ENCODE measurements at places on chromosomes 2 and 18.
A peak's percentile ranks its signal among the peaks of the same experiment; 100 is the strongest.

DNA sequence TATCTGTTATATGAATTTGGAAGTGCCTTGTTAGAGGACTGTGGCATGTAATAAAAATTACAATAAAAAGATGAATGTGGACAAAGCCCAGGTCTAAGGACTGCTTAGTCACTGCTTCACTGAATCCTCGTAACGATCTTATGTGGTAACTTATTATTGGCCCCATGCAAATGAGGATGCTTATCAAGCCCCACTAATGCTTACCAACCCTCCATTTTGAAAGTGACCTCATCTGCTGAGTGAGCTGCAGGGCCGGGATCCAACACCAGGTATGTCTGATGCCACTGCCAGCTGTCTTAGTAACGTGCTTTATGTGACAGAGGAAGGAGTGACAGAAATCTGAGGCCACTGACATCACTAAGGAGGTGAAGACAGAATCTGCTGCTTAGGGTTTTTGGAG is 65.3 kb upstream of the CCDC85A start:
- DNase-seq = no peak

GRCh38 chr2:96927405-96928171 is 57.7 kb upstream of the SEMA4C start:
- no peak for DNase-seq

- no peak for DNase-seq
Measured at GRCh38 chr18:3264362-3264761, 2.4 kb downstream of the MYL12B start.

GRCh38 chr2:168849610-168850009 is 40.6 kb downstream of the SPC25 start:
- no peak for DNase-seq

DNA sequence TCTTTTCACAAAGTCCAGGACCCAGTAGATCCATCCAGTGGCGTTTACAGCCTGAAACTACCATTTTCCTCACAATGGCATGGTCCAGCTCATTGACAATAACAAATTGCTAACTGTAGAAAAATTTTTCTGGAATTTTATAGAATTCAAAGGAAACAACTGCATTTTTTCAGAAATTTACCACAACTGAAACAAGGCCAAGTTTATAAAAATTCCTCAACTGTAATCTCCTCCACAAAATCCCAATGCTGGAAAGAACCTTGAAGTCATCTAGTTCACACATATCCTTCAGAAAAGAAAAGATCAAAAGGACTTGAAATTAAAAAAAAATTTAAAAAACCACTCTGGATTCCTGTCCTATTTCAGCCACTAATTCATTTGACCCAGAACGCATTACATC is 226.0 kb upstream of the CTAGE1 start:
- DNase-seq = no peak

DNA sequence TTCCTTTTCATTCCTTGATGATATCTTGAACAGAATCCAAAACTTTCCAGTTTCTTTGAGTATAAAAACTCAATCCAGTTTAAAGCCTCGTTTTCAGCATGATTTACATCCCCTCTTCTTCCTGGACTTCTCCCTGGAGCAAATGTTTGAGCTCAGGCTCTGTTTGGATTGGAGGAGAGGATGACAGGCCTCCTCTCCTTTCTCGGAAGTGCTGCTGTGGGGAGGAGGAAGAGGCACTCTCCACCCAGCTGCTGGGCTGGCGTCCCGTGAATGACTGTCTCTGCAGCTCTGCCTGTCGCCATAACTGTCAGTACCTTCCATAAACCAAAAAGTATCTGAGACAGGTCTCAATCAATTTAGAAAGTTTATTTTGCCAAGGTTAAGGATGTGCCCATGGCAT is 238.2 kb upstream of the AGAP1 start:
- no peak for DNase-seq

DNA sequence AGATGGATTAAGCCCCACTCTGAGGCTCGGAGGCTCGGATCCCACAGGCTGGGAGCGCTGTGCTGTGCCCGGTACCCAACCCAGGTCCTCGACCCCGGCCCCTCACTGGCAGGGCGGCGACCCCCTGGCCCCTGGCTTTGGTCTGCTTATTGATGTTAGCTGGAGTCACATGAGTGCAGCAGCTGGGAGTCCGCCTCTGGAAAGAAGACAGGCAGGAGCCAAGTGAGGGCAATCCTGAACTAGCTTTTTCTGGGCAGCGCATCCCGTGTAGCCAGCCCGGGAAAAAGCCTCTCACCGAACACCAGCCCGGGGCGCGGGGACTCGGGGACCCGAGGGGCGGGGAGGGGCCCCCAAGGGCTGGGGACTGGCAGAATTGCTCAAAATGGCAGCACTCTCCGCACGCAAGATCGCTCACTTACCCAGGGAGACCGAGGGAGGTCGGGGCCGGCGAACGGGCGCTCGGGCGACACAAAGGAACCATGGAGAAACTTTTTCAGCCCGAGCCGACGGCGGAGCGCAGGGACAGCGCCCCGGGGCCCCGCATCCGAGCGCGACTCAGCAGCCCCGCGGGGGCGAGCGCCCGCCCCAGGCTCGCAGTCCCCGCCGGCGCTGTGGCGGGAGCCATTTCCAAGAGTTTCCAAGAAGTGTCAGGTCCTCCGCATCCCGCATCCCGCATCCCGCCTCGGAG is 567 bp downstream of the TMEM200C start:
- no peak for DNase-seq

DNA sequence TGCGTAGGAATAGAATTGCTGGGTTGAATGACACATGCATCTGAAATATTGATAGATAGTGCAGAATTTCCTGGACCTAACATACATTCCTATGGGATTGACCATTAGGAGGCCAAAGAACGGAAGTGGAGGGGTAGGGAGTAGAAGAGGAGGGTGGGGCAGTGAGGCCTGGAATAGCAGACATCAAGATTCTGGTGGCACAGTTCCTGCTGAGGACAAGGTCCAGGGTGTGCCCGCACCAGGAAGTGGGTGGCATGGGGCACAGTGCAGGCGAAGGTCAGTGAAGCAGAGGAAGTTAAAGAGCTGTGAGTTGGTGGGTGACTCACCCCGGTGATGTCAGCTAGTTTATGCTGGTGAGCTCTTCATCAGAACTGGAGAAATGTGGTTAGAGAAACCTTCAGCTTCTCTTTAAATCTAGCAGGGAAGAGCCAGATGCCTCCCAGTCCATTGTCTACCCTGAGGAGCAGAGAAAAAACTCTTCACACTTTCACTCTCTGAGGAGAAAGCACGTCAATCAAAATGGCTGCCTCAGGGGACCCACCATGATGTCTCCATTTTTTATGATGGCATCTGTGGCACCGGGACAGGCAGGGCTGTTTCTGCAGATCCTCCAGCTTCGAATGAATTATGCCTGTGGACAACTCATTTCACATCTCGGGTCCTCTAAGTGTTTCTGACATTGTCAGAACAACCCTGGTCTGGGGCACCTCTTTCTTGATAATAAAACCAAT is 55.9 kb upstream of the CTLA4 start:
- DNase-seq = peak; percentile 75

GRCh38 chr2:206086716-206087350 is 859 bp upstream of the INO80D start:
- no peak for DNase-seq

- DNase-seq = no peak
Measured at GRCh38 chr2:128801576-128801975, 482.9 kb upstream of the HS6ST1 start.

DNA sequence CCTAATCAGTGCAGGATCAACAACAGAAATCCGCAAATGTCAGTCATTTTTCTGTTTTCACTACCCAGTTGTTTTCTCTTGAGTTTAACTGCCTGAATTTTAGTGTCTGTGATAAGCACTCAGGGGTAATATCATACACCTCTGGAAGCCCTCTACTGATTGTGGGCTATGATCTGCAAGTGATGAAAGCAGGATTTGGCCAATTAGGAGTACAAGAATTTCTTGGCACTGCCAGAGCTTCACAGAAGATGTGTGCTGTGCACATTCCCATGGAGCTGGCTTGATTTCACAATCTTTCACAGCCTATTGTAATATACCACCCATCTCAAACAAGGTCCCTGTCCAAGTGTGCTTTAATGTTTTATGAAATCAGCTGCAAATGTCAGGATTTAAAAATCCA is 27.3 kb upstream of the TDRD15 start:
- DNase-seq = no peak

DNA sequence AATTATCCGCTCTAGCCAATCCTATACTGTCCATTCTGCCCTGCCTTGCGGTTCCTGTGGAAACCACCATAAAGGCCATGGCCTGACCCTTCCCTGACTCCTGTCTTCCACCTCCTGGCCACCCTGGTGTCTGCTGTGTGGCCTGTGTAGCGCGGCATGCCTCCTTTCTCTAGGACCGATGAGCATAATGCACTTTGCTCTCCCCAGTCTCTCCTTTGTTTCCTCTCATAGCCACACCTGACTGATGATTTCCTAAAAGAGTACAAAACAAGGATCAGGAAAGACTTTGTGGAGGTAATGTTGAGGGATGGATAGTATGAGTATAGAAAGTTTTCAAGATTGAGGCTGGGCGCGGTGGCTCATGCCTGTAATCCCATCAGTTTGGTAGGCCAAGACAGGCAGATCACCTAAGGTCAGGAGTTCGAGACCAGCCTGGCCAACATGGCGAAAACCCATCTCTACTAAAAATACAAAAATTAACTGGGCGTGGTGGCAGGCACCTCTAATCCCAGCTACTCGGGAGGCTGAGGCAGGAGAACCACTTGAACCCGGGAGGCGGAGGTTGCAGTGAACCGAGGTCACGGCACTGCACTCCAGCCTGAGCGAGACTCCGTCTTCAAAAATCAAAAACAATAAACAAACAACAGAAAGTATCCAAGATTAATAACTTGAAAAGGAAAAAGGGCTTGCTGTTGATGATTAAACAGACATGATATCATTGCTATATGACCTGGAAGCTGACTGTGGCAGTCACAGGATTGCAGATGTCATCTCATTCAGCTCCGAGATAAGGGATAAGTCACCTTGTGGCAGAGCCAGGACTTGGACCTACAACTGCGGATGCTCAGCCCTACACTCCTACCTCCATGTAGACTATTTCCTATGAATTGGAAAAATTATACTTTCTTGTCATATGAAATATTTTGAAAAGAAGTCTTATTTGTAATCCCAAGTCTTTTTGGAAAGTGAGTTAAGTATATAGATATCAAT is 16.6 kb downstream of the SOWAHC start:
- DNase-seq = no peak

GRCh38 chr18:11251891-11252270 is 102.5 kb upstream of the PIEZO2 start:
- DNase-seq = peak; percentile 7

DNA sequence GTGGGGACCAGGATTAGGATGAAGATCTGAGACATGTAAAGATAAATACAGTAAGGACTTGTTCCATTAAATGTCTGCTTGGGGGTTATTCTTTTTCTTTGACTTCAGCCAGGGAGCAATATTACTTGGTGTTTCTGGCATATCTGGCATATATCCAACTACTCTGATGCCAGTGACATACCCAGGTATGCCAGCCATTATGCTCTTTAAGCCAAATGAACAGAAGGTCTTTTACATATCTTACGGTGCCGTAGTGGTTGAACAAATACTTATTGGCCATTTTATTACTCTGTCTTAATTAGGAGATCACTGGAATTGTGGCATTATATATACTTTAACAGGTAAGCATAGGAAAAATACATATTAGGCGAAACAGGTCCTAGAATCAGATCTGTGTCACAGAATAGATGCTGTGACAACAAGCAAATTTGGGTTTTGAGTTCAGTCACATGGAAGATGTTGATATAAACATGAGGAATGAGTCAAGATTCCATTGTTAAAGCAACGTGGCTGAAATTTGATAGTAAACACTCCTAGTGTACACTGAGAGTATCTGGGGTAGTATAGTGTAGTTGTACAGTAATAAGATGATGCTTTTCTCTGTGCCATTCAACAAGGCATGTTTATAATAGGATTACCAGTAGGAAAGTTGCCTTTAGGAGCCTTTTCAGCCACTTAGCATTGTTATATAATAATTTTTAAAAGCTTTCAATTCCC is 62.6 kb downstream of the KCTD18 start:
- no peak for DNase-seq

- DNase-seq = no peak
Measured at GRCh38 chr2:111022633-111023032, 98.1 kb upstream of the BCL2L11 start.

GRCh38 chr2:47422560-47422959 is 19.6 kb downstream of the MSH2 start:
- DNase-seq = no peak

DNA sequence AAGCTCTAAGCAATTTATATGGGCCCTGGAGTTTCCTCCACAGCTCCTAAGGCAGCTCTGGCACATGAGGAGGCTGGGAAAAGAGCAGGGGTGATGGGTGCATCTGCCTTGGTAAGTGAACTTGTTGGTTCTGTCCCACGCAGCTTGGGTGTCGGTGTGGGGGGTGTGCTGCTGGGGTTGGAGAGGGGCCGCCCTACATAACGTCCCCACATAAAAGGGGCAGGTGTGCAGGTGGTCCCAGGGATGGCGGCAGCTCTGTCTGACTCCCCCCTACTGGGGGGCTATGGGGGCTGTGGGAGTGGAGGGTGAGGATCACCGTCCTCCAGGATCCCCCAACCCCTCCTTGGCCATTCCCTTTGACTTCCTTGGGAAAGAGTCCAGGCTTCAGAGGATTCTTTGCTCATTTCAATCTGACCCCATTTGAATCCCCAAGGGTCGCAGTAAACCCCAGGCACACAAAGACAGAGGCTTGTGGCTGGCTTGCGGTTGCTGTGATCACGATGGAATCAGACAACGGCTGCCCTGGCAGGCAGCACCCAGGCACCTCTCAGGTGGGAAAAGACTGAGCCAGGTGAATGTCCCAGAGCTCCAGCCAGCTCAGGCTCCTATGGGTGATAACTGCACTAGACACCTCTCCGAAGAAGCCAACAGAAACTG is 34.5 kb upstream of the CD8A start:
- DNase-seq = no peak

DNA sequence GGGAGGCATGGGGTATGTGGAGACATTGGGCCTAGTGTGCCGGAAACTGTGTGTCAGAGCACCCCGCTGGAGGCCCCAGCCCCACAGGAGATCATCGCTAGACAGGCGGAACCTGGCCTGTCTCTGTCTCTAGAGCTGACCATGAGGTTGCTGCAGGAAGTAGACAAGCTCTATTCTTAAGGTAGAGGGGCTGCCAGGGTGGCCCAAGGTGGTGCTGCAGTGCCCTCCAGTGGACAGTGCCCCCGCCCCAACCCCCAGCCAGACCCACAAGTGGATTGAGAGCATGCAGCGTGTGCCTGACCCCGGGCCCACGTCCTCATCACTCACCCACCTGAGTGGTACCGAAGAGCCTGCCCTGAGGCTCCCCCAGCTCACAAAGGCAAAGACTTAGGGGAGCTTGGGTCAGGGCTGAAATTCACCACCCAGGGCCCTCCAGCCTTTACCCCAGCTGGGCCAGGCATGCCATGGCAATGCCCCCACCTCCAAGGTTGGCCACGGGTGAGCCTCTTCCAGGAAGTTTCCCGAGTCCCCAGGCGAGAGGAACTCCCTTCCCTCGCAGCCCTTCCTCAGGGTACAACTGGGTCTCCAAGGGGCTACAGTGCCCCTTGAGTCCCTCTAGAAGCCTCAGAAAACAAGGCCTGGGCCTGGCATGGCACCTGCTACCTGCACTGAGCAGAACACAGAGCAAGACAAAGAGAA is 155.0 kb downstream of the TTC32 start:
- DNase-seq = no peak

GRCh38 chr2:203893401-203893800 is 25.8 kb downstream of the CTLA4 start:
- DNase-seq = no peak
